ENCODE measurements at places on chromosomes 7 and 10.

GRCh38 chr7:29202651-29203069 is 8.1 kb downstream of the CHN2 start:
- DNase-seq, result no peak

- no peak for DNase-seq
Measured at GRCh38 chr7:7321681-7322080, 139.3 kb downstream of the C1GALT1 start.

DNA sequence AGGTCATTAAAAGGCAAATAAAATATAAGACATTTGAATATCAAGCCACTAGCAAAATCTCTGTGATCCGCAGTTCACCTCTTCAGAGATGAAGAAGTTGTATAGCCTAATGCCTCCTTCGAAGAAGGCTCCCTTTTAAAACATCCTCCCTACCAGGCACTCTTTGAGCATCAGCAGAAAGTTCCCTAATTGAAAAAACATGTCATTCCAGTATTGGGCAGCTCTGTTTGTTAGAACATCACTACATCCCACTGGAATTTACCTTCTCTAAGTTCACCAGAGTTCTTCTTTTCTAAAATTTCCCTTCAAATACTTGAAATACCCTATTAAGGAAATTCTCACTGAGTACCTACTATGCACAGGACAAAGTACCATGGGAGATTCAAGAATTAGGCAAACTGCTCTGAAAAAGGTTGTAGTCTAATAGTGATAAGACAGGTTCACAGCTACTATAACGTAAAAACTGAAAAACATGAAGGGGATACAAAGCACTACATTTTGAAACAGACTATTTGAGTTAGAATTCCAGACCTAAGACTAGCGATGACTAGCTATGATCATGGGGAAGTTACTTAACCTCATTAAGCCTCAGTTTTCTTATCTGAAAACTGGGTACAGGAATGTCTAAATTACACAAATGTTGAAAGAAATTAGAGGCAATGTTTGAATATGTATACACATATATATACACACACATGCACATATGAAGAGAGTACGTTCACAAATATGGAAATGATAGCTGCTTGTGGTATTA is 128.7 kb downstream of the ELAPOR2 start:
- DNase-seq, result no peak

DNA sequence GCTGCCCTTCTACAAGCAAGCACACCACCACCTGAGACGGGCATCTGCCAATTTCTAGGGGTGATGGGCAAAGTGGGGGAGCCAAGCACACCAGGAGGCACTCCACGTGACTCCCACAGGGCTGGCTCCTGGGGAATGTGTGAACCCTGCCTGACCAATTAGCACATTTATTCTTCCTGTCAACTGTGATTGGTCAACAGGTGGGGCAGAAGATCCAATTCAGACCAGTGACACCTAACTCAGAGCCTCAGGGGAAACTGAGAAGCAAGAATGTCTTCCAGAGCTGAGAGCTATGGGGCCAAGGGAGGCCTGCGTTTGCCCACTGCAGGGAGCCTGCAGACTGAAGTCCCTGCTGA is 15.4 kb downstream of the TMEM273 start:
- no peak for DNase-seq

DNA sequence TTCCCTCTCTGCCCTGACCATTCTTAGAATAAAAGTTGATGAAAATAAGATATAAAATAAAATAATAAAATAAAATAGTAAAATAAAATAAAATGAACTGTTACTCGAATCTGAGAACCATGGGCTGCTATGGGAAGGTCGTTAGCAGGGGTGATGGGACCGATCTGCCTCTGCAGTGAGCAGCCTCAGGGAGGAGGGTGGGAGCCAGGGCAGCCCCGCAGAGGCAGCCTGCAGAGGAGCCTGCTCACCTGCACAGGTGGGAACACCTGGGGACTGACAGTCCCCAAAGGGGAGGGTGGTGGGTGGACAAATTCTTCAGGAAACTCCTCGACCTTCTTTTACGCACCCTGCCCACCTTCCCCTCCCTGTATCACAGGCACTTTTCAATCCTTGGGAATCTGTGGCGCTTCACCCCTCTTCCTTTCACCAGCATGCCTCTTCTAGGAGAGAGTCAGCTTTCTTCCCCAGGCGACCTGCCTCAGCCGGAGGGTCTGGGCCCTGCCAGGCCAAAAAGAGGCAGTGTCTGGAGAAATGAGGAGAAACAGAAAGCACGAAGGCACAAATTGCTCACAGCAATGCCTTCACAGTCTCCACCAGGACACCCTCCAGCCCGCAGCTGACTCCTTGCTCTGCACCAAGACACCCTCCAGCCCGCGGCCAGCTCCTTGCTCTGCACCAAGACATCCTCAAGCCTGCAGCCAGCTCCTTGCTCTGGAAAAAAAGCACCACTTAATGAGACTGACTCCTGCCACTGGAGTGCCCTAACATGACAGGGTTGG is 368.4 kb upstream of the SHH start:
- no peak for DNase-seq

DNA sequence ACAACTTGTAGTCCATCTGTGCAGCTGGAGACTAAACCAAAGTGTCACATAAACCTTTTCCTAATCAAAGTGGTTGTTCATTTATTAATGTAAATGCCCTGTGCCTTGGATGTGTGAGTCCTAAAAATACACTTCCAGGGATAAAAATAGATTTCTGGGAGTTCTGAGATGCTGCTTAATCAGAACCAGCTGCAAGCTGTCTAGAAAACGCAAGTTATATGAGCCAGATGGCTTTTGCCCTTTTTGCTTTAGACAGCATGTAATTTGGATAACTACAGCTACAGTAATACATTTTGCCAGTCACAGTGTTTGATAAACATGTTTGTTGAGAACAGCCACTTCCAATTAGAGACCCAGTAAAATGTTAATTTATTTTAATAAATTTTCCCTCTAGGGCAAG is 185.1 kb upstream of the PRPS1L1 start:
- DNase-seq, result no peak

- no peak for DNase-seq
Measured at GRCh38 chr7:122140918-122141317, 3.1 kb downstream of the AASS start.

- no peak for DNase-seq
Measured at GRCh38 chr7:11831736-11832495, at the start of gene THSD7A. THSD7A (minus strand) TSS chr7:11832198; CDS start chr7:11831946, 252 bp downstream.

- no peak for DNase-seq
Measured at GRCh38 chr10:111996103-111996502, 187.5 kb downstream of the GPAM start.

- no peak for DNase-seq
Measured at GRCh38 chr7:77537136-77537777, at the start of gene PTPN12. PTPN12 (plus strand) TSS chr7:77537295; CDS start chr7:77537547, 252 bp downstream.

GRCh38 chr10:51770709-51771108 is 71.3 kb upstream of the CSTF2T start:
- no peak for DNase-seq

DNA sequence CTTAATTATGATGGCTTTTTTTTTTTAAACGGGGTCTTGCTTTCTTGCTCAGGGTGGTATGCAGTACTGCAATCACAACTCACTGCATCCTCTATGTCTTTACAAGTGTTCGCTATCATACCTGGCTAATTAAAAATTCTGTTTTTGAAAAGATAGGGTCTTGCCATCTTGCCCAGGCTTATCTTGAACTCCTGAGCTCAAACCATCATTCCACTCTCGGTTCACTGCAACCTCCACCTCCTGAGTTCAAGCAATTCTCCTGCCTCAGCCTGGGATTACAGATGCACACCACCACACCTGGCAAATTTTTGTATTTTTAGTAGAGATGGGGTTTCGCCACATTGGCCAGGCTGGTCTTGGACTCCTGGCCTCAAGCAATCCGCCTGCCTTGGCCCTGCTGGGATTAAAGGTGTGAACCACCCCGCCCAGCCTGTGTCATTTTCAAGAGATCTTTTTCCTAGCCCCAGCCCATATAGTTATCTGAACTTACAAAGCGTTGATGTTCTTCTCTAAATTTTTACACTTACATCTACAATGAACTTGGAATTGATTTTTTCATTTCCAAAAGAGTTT is 6.0 kb downstream of the HNRNPF start:
- DNase-seq, result no peak

GRCh38 chr10:68348265-68348741 is 15.6 kb upstream of the PBLD start:
- no peak for DNase-seq

GRCh38 chr10:86756511-86757112 is at the start of gene BMPR1A:
BMPR1A (plus strand) TSS chr10:86756619; CDS start chr10:86876019, 119,400 bp downstream.
- no peak for DNase-seq

GRCh38 chr7:143047326-143047725 is 4.8 kb upstream of the OR6V1 start:
- no peak for DNase-seq

DNA sequence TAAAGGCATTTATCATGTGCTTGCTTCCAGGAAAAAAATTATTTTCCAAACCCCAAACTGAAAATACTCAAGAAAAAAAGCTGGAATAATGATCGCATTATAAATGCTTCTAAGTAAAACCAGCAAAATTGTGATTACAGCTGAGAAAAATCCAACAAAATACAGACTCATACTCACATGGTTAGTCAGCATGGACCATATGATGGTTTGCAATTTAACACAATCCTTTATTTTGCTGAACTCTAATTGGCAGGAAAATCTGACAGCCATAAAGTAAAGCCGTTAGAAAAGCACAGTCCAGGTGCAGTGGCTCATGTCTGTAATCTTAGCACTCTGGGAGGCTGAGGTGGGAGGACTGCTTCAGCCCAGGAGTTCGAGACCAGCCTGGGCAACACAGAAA is 59.6 kb downstream of the BRI3 start:
- no peak for DNase-seq

DNA sequence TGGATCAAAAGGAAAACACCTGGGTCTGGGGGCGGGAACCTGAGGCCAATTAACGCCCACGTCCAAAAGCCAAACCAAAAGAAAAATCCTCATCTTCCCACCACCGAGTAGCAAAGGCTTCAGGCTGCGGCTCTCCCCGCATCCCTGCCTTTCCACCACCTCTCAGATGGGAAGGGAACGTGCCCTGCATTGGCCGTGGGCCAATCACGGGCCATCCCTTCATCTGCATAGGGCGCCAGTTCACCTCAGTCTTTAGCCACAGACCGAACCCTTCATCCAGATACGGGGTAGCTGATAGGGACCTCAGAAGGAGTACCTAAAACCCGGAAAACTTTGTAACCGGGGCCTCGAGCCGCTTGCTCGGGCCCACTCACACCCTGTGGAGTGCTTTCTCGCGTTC is 626 bp downstream of the PRPF18 start:
- DNase-seq, result no peak

DNA sequence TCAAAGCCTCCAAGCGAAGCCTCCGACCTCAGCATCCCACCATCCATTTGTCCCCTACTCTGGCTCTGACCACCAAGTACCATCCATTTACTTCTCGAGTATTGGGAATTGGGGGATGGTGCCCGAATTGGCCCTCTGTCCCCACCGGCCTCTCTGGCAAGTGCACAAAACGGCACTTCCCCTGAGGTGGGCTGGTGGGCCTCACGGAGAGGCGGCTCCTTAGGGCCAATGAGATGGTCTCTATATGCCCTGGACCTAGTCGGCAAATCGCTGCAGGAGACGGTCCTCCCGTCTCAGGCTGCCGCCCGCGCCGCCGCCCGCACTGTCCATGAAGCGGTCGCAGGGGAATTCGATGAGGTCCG is 2.8 kb downstream of the TRIL start:
- no peak for DNase-seq

GRCh38 chr7:101216860-101217387 is 457 bp downstream of the PLOD3 start:
- no peak for DNase-seq

DNA sequence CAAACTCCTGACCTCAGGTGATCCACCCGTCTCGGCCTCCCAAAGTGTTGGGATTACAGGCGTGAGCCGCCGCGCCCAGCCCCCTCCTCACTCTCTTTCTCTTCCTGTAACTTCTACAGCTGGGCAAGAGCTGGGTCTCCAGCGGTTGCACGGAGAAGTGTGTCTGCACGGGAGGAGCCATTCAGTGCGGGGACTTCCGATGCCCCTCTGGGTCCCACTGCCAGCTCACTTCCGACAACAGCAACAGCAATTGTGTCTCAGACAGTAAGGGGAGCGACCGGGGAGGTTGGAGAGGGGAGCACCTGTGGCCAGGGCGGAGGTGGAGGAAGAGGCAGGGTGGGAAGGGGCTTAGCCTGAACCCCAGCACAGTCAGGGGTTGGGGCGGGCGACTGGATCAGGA is 41.4 kb downstream of the EPHB4 start:
- DNase-seq, result no peak

GRCh38 chr7:33286501-33286900 is 157.1 kb downstream of the BBS9 start:
- no peak for DNase-seq

DNA sequence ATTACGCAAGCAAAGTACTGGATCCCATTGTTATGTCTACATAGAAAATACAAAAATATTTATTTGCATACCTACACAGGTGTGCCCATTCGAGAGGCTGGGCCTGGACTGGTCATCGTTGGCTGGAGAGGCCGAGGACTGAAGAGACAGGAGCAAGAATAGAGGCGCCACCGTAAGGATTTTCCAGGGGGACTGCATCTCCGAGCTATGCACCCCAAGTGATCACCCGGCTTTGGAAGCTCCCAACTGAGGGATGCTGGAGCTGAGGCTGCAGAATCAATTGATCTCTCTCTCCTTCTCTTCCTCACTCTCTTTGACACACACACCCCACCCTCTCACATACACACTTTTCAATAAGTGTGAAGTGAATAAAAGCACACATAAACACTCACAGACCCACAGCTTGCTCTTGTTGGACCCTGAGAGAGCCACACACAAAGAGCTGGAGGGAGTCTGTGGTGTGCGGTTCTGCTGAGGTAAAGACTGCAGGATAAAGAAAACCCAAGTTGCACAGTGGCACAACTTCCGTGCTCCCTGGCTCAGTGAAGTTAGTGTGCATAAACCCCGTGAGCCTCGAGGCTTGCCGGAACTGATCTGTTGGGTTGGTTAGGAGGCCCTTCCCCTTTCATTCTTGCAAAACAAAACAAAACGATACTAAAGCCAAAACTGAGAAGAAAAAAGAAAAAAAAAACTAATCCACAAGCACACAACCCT is at the start of gene AOAH:
Gene AOAH, minus strand, starts transcription at position 544 of the 714 bp plus-strand sequence. Its CDS starts 346 bp downstream, at position 198.
- peak; percentile 42 for DNase-seq

DNA sequence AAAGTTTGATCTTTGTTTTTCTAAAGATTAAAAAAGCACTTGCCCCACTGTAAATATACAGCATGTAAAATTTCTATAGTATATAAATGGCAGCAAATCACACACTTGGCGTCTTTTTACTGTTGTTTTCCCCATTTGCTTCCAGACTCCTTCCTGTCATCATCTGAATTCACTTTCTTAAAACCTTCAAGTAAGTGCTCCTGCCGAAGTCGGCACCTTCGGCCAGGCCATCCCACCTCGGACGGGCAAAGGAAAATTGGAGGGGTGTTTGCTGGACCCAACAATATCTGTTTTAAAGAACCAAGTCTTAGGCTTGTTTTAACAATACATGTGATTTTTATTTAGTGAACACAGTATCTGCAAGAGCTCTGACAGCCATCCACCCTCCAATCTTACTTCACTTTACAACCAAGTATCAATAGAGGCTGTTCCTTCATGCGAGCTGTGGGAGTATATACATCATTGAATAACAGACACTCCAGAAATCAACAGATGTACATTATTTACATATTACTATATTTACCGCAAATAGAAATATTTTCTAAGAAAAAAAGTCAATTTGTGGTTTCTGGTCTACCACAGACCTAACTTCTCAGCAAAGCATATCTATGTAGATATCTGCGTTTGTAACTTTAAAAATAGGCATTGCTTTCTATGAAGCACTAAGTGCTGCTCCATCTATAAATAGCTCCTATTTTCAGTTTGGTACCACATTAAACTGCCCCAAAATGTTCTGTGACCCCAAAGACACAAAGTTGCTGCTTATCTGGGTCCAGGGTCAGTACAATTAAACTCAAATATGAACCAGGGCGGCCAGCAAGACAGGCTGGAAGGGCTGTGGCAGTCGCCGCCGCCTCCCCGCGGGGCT is 110.7 kb downstream of the CYTH3 start:
- DNase-seq, result no peak

Data from stimulated activated CD8-positive, alpha-beta memory T cell treated with anti-CD3 and anti-CD28 coated beads, Interleukin-2, amount 100 ng/mL, for 1 hour (primary cell).